ENCODE measurements at places on chromosomes 6 and 20. TPM values are rescaled to one million over a fixed set of nuclear protein-coding genes. Genes with fewer than 3 reads are reported as not detected.

Gene GRM1
- total RNA-seq, result not detected

Gene ADAM33
- total RNA-seq, result not detected

Gene TMEM74B
- 1.7 TPM for total RNA-seq

Gene MOG
- not detected for total RNA-seq

Gene GPR63
- total RNA-seq, result 2.1 TPM

Gene EPPIN
- total RNA-seq, result not detected

Gene ADTRP
- total RNA-seq, result 12.9 TPM

Gene TPX2
- total RNA-seq, result 107 TPM

Gene LGSN
- total RNA-seq, result not detected

Gene PGBD1
- total RNA-seq, result 1.2 TPM

Gene GPSM3
- 320 TPM for total RNA-seq

Gene GNMT
- total RNA-seq, result 0.94 TPM

Gene BPIFA3
- total RNA-seq, result not detected

Gene VSX1
- not detected for total RNA-seq

Gene MUC22
- total RNA-seq, result not detected

Measured in activated naive CD4-positive, alpha-beta T cell treated with anti-CD3 and anti-CD28 coated beads, Interleukin-2, amount 10 ng/mL, durations not matched to agents 5 hours and 36 hours (primary cell).